Effector memory CD4-positive, alpha-beta T cell (primary cell): ENCODE measurements at places on chromosomes 1 and 21.

DNA sequence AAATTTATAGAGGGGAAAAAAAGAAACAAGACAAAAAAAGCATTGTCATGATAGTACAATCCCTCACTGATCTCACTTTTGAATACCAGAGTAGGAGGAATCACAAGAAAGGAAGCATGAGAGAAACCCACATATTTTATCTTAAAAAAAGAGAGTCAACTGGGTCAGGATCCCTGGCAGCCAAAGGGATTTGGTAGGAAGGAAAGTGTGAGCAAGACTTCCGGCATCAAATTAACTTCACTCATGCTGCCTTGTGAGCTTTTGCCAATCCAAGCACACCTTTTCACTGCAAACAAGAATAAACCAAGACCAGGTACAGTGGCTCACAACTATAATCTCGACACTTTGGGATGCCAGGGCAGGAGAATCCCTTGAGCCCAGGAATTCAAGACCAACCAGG, 53.1 kb downstream of the SLC9C2 start:
- DNase-seq = no peak

GRCh38 chr1:62382658-62382955, 54.2 kb upstream of the USP1 start:
- DNase-seq = no peak

- no peak for DNase-seq
These were observed 45.2 kb downstream of the SLC44A3 start for GRCh38 chr1:94865360-94865759.

- DNase-seq = no peak
These were observed 2.4 kb upstream of the RAB4A start for GRCh38 chr1:229268505-229268904.

- no peak for DNase-seq
These were observed 102.4 kb upstream of the ETV3 start for GRCh38 chr1:157240495-157241184.

- DNase-seq = no peak
These were observed 9.6 kb downstream of the BCAR3 start for GRCh38 chr1:93672069-93672468.

- no peak for DNase-seq
These were observed 4.1 kb upstream of the ITGB2 start for GRCh38 chr21:44924606-44925377.

- no peak for DNase-seq
These were observed 18.0 kb upstream of the ATG4C start for GRCh38 chr1:62765981-62766380.

GRCh38 chr1:19311503-19311930, 427 bp downstream of the AKR7A2 start:
- DNase-seq = no peak

GRCh38 chr1:85943945-85944344, 212.6 kb downstream of the COL24A1 start:
- no peak for DNase-seq

DNA sequence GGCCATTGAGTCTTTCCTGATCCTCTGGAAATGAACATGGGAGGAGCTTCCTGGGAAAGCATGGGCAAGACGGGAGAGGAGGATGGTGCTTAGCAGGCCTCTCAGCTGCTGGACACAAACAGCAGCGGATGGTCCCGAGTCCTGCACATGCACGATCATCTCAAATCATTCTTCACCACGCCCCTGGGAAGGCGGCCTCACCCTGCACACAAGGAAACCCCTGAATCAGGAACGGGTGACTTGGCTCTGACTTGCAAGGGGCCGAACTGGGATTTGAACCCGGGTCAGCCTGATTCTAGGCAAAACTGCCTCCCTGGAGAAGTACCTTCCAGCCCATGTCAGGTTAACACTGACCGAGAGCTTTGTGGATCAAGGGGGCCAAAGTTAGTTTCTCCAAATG, 134.8 kb upstream of the WNT4 start:
- DNase-seq = no peak

DNA sequence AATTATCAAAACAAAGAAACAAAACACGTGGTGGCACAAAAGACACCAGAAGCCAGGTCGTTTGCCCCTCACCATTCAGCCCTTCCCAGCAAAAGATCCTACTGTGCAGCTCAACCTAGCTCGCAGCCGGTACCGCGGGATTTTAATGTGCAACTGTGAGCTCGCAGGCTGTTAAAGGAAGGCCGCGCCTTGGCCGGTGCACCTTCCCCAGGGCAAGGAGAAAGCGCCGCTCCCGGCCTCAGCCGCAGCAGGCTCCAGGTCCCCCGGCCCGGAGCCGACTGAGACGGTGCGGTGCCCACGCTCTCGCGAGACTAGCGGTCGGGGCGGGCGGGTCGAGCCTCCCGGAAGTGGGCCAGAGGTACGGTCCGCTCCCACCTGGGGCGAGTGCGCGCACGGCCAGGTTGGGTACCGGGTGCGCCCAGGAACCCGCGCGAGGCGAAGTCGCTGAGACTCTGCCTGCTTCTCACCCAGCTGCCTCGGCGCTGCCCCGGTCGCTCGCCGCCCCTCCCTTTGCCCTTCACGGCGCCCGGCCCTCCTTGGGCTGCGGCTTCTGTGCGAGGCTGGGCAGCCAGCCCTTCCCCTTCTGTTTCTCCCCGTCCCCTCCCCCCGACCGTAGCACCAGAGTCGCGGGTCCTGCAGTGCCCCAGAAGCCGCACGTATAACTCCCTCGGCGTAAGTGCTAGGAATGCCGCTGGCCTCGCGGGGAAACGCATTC, at the start of gene AGL:
Gene AGL (plus strand): TSS at position 618 of the 715 bp plus-strand sequence. CDS start 682 bp downstream, outside the sequence.
- peak; percentile 83 for DNase-seq

GRCh38 chr1:197769287-197769686, 6.0 kb downstream of the DENND1B start:
- no peak for DNase-seq

DNA sequence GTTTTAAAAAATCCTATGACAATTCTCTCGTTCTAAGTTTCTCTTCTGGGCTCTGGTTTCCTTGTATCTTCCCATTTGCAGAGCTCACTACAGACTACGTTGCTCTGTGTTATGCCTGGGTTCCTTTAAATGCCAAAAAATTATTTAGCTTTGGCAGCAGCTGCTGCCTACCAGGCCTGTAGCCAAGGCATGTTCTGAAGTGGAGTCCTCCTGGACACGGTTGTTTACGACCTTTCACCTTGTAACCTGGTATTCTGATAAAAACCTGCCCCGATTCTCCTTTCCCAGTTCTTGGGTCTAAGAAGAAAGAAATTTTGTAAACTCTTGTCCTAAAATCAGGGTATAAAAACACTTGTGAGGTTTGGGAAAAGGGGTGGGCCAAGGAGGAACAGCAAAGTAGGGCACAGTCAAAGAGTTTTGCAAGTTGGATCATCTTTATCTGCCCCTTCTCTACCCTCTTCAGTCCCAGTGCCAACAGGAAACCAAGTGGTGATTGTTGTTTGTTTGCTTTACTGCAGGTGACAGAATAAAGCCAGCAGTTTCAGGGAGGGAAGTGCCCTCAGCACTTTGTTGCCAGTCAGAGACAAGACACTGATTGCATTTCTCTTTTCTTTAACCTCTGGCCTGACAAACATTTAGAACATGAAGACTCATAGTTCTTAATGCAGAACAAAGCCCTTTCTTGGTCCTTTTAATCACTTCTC, 3.1 kb upstream of the TXNIP start:
- DNase-seq = no peak

DNA sequence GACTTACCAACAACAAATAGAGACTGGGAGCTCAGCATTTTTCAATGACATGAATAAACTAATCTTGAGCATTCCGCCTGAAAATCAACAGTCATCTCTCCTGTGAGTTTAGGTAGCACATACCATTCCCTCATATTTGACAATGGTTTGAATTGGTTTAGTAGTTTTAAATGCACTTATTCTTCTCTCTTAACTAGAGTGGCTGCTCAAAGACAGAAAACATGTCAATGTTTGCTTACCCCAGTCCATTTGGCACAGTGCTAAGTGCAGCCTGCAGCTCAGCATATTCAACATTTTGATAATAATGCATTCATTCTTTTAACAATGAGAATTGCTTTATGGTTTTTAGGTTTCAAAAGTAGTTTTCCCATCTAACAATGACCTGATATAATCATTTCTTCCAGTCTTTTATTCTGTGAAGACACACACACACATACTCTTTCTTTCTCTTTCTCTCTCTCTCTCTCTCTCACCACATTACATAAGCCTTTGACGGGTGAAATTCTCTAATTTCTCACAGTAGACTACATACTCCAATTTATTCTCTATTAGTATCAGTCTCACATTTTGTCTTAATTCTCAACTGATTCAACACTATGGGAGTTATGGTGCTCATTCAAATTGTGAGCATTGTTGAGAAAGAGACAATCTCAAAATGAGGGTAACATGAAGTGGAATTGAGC, 432.3 kb downstream of the LRRIQ3 start:
- no peak for DNase-seq

DNA sequence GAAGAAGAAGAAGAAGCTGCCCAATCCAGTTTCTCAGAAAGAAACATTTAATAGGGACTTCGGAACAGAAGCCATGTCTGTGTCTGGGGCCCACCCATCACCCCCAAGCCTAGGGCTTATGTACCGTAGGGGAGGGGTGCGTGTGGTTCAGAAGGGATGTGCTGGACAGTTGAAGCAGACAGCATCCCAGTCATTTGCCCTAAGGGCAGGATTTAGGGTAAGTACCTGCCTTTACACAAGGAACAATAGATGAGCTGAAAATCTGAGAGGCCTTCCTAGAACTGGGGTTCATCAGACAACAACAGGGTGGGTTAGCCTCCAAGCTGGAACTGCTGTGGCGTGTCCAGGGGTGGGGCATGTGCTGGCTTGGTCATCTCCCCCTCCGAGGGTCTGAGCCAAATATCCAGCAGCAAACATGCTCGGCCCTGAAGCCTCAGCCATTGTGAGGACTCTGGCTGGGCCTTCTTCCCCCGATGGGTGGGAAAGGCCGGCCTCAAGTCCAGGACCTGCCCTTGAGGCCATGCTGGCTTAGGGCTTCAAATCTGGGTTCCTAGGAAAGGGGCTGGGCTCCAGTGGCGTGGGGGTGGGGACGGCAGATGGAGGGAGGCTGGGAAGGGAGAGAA, 12.1 kb downstream of the CSTB start:
- DNase-seq = no peak

- no peak for DNase-seq
These were observed 188.9 kb downstream of the RHOU start for GRCh38 chr1:228923973-228924686.

- no peak for DNase-seq
These were observed 11.9 kb downstream of the F5 start for GRCh38 chr1:169574336-169574735.

DNA sequence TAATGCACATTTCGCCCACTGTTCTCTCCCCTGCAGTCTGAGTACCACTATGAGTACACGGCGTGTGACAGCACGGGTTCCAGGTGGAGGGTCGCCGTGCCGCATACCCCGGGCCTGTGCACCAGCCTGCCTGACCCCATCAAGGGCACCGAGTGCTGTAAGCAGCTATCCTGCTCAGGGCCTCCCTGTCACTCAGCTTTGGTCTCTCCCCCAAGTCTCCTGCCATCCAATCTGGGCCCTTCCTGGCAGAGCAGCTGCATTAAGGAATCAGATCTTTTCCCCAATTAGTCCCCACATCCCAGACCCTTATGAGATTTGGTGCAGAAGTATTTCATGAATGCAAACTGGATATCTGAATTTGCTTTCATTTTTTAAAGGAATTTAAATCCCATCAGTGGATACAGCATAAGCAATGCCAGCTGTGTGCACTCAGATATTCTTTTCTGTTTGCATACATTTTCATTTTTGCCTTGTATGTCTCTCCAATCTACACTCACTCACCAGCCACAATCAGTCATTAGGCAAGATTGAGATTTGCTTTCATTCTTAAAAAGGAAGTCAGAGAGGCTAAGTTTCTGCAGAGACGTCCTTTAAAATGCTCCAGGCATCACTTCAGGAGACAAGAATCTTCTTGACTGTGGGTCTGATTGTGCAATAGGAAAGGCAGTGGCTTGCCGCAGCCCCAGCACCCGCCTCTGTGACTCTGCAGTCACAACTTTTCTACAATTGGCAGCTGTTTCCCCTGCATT, 48.1 kb downstream of the ELAPOR1 start:
- DNase-seq = no peak

- no peak for DNase-seq
These were observed 503 bp upstream of the SRSF11 start for GRCh38 chr1:70220517-70221237.

DNA sequence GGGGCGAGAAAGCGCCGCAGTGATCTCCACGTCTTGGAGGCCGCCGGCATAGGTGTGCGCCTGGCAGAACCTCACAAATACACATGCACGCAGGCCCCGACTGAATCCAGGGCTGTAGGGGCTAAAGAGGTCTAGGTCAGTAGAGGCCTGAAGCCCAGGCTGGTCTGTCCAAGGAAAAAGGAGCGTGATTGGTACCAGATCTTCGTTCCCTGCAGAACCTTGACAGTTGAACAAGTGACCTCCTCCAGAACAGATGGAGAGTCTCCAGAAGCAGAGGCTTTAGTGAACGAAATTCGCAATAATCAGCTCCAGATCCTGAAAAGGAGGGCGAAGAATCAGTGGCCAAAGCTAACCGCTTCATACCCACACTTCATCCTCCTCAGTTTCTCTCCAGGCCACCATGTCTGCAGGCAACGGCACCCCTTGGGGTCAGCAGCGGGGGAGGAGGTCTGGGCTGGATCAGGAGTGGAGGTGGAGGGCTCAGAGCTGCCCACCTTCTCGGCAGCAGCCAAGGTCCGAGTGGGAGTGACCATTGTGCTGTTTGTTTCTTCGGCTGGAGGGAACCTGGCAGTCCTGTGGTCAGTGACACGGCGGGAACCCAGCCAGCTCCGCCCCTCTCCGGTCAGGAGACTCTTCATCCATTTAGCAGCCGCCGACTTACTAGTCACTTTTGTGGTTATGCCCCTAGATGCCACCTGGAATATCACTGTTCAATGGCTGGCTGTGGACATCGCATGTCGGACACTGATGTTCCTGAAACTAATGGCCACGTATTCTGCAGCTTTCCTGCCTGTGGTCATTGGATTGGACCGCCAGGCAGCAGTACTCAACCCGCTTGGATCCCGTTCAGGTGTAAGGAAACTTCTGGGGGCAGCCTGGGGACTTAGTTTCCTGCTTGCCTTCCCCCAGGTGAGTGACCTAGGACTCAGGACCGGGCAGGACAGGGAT, 749 bp upstream of the PEX11B start:
- DNase-seq = no peak

- no peak for DNase-seq
These were observed 12.3 kb upstream of the LYPLAL1 start for GRCh38 chr1:219161371-219161770.

- DNase-seq = no peak
These were observed 177.1 kb upstream of the RAB4A start for GRCh38 chr1:229093609-229094336.

DNA sequence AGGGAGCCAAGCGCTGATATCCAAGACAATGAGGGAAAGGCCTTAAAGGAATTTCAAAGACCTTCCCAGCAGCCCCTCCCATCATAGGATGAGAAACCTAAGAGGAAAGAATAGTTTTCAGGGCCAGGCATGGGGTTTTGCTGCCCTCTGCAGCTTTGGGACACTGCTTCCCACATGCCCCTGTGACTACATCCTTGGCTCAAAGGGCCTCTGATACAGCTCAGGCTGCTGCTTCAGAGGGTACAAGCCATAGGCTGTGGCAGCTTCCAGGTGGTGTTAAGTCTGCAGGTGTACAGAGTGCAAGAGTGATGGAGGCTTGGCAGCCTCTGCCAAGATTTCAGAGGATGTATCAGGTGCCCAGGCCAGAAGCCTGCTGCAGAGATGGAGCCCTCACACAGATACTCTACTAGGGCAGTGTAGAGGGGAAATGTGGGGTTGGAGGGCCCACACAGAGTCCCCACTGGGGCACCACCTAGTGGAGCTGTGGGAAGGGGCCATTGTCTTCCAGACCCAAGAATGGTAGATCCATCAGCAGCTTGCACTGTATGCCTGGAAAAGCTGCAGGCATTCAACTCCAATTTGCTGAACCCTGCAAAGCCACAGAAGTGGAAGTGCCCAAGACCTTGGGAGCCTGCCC, 125.8 kb downstream of the SLC45A1 start:
- no peak for DNase-seq

GRCh38 chr1:226351709-226352108, 42.7 kb upstream of the LIN9 start:
- no peak for DNase-seq
